ENCODE measurements at places on chromosomes 2 and 18. TPM values are rescaled to one million over a fixed set of nuclear protein-coding genes. Genes with fewer than 3 reads are reported as not detected.

Gene EPB41L3
- not detected for total RNA-seq

Gene CMPK2
- 26.6 TPM for total RNA-seq

Gene L3MBTL4
- 2.4 TPM for total RNA-seq

Gene MBD5
- total RNA-seq = 32.8 TPM

Gene CCDC74A
- 2.0 TPM for total RNA-seq

Gene ITPRIPL1
- total RNA-seq = 1.7 TPM

Gene MROH2A
- 0.33 TPM for total RNA-seq

Gene FSHR
- not detected for total RNA-seq

Gene ZAP70
- not detected for total RNA-seq

Gene HOXD11
- total RNA-seq = not detected

Gene FAHD2A
- 26.8 TPM for total RNA-seq

Gene ABCG5
- total RNA-seq = 0.66 TPM

Gene THADA
- total RNA-seq = 39.9 TPM

Gene ERBB4
- total RNA-seq = 2.2 TPM

Gene CRYGD
- not detected for total RNA-seq

Gene B3GNT7
- total RNA-seq = 14.4 TPM

Measured in Calu3 (cell line).